Activated CD4-positive, alpha-beta T cell treated with anti-CD3 and anti-CD28 coated beads, Interleukin-2, Interleukin-6, amounts not matched to agents 100 ng/mL and 50 ng/mL, durations not matched to agents 16 hours and 8 hours (primary cell): ENCODE measurements at places on chromosomes 7 and 10.

DNA sequence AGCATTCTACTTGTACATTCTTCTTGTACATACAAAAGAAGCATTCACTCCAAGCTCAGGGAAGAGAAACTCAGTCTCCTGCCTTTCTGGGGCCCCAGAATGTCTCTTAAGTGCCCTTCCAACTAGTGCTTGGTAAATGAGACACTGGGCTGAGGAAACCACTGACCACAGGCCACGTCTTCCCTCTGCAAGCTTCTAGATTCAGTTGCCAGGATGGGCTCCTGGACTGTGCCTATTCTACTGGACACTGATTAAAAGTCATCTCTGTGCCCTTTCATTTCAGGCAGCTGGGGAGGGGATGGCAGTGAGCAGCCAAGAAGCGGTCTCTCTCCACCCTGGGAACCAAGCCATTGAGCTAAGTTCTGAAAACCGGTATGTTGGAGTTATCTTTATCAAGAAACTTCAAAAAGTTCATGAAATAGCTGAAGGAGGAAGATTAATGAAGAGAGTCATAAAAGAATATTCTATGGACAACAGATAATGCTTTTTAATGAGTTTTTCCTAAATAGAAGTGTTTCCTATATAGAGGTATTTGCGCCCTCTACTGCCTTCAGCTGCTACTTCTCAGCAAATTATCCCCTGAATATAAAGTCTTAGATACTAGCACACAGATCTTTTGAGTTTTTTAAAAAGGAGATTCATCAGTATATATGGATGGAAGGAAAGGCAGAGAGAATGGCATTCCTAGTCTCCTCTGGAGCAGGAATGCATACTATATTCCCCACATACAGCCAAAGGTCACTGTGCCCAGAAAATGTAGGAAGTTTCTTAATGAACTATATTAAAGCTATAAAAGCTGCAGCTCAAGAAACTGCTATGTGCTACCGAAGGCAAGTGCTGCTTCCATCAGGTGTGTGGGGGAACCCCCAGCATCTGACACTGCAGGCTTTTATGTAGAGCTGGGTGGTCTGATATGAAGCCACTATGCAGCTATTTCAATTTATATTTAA lies 8.4 kb upstream of the IFIT1B start:
- DNase-seq = no peak

DNA sequence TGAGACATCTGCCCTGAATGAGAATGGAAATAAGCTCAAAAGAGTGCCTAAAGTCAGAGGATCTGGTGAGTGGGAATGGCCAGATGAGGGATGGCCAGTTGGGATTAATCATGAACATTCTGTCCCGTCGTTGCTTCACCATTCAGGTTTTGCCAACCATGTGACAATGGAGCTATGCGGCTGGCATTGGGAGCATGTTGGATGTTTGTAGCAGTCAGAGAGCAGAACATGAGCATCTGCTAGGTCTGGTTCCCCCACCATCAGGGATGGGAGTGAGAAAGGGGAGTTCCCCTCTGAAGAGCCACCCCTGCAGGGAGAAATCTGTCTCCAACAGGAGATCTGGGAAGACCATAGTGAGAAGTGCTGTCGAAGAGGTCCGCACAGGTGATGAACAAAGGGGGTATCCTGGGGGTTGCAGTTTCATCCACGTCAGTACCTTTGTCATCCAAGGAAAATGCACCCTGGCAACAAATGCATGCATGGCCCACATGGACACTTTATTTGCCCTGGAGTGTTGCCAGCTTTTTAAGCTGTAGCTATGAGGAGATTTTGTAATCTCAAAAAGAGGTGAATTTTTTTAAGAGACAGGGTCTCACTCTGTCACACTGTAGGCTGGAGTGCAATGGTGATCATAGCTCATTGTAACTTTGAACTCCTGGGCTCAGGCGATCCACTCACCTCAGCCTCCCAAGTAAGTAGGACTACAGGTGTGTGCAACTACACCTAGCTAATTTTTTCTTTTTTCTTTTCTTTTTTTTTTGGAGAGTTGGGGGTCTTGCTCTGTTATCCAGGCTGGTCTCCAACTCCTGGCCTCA lies 190.2 kb downstream of the CAMK1D start:
- DNase-seq = no peak

GRCh38 chr7:128740996-128741395 lies 1.8 kb downstream of the CALU start:
- DNase-seq = no peak

DNA sequence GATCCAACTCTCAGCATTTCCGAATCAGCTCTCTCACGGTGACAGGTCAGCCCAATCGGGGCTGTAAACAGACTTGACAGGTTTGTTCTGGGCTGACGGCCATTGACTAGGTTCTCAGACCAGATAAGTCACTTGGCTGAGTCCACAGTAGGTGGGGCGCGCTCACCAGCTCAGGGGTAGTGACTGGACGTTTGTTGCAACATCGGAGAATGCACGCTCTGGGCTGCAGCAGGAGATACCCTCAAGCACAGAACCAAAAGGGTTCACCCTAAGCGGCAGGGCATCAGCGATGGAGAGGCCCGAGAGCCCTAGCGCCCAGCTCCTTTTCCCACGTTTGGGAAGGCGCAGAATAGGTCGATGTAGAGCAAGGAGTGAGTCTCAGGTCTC lies 1.8 kb downstream of the KLLN start:
- peak; percentile 14 for DNase-seq

DNA sequence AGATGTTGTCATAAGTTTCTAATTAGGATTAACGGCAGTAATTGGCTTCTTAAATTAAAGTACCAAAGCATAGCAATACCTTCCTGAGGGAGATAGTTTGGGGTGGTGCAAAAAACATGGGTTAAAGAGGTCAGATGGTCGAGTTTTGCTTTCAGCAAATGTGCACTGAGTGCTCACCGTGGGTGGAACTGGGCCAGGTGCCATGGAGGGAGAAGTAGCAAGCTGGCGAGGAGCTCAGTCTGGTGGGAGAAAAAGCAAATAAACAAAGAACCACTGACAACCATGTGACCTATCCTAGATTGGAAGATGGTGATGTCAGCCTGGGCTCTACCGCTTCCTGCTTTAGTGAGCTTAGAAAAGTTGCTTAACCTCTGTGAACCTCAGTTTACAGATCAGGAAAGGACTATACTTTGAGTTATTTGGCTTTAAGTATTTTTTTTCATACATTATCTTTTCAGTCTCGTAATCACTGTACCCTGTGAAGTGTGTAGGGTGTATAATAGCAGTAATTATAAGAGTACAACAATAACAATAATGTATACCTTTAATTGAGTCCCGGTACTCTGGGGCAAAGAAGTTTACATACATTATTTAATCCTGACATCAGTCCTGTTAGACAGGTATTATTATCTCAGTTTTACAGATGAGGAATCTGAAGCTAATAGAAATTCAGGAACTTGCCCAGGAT lies 69.0 kb upstream of the PDCD4 start:
- DNase-seq = peak; percentile 33

DNA sequence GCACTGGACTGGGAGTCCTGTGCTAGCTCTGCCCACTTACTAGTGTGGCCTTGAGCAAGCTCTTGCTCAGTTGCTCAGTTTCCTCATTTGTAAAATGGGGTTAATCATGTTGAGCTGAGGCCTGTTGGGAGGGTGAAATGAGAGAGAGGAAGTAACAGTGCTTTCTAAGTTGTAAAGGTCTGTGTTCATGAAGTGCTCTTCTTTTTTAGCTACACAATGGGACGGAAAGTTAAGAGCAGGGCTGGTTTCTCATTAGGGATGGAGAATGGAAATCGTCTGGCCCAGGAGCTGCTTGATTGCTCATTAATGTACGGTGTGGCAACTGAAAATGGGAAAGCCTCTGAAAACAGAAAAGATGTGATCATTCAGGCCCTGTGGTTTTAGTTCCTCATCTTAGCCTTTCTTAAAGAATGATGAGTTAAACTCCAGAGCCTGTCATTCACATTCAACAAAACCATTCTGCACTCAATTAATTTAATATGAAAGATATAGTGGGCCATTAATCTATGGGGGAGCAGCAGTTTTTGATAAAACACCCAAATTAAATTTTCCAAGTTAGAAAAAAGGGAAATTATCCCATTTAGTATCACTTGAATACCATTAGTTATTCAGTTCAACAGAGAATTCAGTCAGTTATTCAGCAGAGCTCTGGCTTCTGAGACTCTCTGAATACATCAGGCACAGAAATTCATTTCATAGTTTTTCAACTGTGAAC lies 60.5 kb downstream of the SH2D4B start:
- no peak for DNase-seq

DNA sequence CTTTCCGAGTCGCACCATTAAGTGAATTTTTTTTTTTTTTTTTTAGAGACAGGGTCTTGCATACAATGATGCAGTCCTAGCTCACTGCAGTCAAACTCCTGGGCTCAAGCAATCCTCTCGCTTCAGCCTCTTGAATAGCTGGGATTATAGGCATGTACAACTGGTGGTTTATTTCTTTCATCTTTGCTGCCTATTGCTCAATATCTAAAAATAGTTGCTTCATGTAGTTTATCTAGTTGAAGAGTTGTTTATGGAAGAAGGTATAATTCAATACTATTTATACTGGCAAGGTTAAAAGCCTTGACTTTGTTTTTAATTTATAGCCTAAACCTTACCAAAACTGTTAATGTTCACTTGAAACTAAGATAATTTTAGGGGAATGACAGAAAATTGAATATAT lies 66.9 kb downstream of the SEMA3D start:
- no peak for DNase-seq

DNA sequence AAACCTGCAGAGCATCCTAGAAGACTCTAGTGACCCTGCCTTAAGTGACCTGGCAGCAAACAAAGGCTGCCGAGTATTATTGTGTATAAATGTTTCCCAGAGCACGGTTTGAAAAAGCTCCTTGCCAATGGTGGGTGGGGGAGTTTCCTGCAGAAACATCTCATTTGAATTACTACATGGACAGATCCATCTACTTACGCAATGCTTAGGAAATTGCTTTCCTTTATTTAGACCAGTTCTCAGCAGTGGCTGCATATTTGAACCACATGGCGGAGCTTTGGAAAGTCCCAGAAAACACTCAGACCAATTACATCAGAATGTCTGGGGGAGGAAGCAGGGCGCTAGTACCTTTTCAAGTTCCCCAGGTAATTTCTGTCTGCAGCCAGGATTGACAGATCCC lies 560.9 kb downstream of the SDK1 start:
- DNase-seq = no peak

- peak; percentile 70 for DNase-seq
Measured at GRCh38 chr10:88848499-88848898, 3.1 kb downstream of the ANKRD22 start.

- no peak for DNase-seq
Measured at GRCh38 chr7:37604078-37604477, 79.5 kb upstream of the GPR141 start.

- no peak for DNase-seq
Measured at GRCh38 chr10:115045499-115045898, 47.7 kb upstream of the ATRNL1 start.

- no peak for DNase-seq
Measured at GRCh38 chr10:132548869-132549268, 11.3 kb downstream of the INPP5A start.

DNA sequence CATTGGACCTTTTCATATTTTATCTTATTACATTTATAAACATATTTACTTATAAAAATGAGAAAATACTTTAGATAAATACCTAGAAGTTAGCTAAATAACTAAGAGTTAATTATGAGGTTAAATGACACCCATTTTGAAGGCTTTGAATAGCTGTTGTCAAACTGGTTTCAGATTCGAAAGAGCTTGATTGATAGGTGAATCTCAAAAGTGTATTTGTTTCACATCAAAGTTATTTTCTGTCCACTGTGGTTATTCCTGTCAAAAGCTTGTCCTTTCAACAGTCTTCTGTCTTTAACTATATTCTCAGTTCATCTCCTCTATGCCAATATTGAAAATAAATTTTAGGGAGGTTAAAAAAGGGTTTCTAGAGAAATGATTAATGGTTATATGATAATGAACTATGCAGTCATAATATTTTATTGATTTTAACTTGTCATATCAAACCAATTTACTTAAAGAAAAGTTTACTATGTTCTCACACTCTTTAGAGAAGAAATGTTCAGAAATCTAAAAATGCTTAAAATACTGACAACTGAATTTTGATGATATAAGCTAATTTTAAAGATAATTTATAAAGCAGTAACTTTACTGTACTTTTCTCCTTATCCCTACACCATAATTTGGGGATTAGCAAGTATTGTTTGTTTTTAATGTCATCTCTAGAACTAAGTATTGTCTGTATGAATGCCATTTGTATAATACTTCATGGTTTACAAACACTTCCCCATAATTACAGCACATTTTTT lies 72.0 kb upstream of the FOXP2 start:
- no peak for DNase-seq
